ENCODE measurements at places on chromosomes 4 and X. TPM values are rescaled to one million over a fixed set of nuclear protein-coding genes. Genes with fewer than 3 reads are reported as not detected.

Gene MAGEA6
- not detected for total RNA-seq

Gene PCDH10
- 1.0 TPM for total RNA-seq

DNA sequence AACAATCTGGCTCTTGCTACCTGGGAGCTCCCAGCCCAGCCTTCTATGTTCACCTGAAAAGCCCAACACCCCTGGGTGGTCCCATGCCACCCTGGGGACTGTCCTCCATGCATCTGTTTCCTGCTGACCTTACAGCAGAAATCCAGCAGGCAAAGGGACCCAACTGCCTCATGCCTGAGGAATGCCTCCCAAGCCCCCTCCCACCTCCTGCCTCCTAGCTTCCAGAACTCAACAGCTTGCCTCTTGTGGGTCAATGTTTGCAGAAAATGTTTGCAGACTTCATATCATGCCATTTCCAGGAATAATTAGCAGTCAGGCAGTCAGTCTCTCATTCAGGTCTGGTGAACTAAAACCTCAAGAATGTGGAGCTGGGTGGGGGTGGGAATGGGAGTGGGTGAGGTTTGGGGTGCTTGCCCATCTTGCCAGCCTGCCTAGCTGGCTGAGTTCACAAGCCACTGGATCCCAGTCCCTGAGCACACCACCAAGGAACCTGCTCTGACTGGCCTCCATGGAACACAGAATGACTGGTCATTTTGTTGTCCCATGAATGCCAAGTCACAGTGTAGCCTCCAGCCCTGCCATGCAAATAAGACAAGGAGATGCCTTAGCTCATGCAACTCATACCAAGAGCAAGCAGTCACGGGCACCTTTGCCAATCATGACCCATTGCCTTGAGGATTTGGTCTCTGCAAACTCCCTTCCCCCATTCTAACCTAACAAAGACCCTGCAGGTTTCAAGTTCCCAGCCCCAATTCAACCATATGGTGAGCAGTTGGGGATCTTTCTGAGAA, 12.1 kb upstream of the PLAC1 start:
- DNase-seq: peak; percentile 67

DNA sequence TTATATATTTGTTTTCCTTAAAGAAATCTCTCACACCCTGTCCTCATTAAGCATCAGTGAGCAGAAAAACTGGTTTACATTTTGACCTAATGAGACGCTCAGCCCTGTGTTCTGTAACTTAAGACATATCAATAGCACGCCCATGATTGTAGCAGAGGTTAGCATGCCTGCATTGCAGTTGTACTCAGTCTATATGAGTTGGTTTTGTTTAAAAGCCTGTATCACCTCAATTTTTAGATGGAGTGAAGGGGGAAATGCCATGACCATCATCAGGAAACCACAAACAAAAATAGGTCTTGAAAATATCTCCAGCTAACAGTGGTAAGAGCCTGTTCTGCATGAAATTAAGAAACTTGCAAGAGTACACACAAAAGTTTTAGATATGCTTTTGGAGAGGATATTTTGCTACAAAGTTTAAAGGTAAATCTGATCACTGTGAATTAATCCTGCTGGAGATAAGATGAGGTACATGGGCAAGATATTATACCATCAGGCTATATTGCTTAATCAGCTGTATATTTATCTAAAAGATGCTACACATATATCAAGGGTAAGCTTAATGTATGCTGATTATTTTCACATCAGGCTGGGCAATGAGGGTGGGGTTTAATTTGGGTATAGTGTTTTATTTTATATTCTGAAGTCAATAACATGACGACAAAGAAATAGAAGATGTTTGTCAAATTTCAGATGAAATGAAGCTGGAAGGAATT, 13.1 kb upstream of the COQ2 start:
- DNase-seq: no peak

Gene RBMX2
- total RNA-seq: 21.6 TPM

DNA sequence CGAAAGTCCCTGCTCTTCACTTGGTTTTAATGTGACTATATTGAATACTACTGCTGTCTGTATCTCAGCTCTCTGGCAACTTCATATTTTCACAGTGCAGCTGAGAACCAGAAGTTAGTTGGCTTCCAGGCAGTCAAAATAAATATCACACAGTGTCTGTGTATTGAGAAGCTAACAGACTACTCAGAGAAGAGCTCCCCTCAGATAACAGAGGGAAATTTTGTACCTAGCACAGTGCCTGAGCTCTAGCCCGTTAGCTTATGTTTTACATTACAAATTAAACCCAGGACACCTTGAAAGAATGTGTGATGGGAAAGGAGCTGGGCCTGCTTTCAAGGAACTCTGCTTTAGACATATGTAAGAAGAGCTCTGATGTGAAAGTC, 22.7 kb downstream of the JADE1 start:
- no peak for DNase-seq

- no peak for DNase-seq
Measured at GRCh38 chr4:89157488-89158024, 46.2 kb downstream of the TIGD2 start.
